ENCODE measurements at places on chromosomes 5 and 9.
A peak's percentile ranks its signal among the peaks of the same experiment; 100 is the strongest.

DNA sequence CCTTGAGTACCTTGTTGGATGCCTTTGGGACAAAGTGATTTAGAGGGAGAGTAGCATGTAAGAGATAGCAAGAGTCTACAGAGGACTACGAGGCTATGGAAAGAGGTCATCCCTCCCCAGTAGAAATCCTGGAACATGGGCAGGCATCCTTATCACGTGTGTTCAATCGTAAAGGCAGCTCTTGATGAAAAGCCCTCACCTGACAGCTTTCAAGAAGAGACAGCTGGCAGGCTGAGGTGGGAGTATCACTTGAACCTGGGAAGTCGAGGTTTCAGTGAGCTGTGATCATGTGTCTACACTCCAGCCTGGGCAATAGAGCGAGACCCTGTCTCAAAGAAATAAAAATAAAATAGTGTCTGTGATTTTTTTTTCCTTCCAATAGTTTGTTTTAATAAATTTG is 112.6 kb downstream of the PCSK5 start:
- DNase-seq, result no peak

GRCh38 chr9:128529191-128529590 is 23.2 kb upstream of the SPTAN1 start:
- DNase-seq, result no peak

- peak; percentile 80 for DNase-seq
These were observed 48.6 kb downstream of the RGS3 start for GRCh38 chr9:113511856-113512761.

DNA sequence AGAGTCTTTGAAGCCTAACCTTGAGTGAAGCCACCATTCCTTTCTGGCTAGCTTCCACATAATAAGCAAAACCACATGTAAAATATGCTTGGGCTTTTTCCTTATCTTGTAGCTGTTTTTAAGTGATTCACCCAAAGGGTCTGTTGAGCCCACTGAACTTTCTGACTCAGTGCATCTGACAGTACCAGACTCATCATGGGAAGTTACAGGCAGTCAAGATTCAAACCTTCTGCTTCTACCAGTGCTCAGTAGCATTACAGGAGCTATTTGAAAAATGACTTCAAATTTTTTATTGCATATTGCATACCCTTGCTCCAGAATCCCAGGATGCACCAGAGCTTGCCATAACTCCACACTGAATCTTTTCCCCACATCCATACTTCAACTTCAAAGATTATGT is 87.5 kb upstream of the PTPRD start:
- DNase-seq, result no peak

DNA sequence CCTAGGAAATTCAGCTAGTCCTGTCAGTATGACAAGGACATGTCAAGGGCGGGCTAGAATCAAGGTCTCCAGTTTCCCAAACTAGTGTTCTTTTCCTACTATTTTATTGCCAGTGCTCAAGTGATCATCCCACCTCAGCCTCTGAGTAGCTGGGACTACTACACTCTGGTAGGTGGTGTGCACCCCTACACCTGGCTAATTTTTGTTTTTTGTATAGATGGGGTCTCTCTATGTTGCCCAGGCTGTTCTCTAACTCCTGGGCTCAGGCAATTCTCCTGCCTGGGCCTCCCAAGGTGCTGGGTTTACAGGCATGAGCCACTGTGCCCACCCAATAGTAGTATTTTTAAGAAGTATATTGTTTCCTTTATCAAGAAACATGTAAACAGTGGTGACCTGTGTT is 54.0 kb downstream of the C9orf85 start:
- no peak for DNase-seq

DNA sequence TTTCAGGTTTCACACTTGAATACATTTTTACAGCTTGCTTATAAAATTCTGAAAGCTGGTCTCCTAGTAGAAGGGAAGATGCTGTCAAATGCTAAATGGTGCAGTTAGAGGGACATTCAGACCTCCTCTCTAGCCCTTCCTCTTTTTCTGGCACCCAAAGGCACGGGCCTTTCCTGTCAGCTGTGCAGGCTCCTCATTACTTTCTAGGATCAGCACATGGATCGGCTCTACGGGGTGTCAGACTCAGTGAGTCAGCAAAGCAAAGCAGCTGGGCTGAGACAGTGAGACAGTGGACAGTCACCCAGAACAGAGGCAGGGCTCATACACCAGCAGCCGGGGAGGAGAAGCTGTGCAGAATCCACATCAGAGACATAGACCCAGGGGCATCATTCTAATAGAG is 80.0 kb upstream of the TNC start:
- DNase-seq, result no peak

DNA sequence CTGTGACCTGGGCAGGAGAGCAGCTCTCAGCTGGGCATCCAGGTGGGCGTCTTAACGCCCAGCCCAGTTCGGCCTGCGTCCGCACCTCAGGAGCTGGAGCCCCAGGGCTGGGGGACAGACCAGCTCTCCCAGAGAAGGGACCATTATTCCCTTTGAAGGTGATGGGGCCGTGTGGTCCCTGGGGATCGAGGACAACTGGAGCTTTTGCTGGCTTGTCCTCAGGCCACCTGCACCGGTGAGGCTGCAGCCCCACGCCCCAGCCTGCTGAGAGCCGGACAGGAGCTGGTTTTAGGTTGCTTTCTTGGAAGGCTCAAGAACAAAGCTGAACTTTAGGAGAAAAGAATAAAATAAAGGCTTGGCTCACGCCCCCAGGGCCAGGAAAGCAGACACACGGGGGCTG is 40.9 kb downstream of the NACC2 start:
- DNase-seq, result no peak

GRCh38 chr5:179834120-179834519 is 13.4 kb downstream of the SQSTM1 start:
- DNase-seq, result no peak

DNA sequence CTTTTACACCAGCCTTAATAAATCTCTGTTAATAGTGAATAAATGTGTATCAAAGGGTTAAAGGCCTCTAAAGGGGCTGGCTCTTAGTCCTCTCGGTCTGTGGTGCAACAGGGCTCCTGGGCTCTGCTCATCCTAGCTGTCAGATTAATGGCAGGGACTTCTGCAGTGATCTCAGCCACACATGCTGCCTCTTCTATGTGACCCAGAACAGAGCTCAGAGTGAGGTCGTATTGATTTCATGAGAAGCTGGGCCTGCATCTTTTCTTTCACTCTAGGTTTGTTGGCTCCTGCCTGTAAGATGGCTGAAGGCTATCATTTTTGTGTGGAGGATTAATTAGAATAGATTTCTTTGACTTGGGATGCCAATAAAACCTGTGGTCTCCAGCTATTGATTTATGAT is 165.0 kb upstream of the GLRA1 start:
- no peak for DNase-seq

DNA sequence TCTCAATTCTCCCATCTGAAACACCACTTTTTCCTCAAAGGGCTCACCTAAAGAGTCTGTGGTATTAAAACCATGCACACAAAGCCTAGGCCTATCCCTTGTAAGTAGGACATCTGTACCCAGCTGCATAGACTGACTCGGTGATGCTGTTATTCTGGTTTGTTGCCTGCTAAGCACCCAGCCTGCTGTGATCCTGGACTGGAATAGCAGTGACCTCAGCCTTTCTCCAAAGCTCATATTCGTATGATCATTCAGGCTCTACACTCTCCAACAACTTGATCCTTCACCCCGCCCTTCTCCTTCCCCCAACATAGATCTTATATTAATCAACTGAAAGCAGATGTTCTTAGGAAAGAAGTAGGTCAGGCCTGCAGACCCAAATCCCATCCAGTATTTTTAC is 81.4 kb upstream of the WWC1 start:
- DNase-seq, result no peak

GRCh38 chr5:54534191-54535004 is 16.8 kb downstream of the SNX18 start:
- DNase-seq, result no peak

DNA sequence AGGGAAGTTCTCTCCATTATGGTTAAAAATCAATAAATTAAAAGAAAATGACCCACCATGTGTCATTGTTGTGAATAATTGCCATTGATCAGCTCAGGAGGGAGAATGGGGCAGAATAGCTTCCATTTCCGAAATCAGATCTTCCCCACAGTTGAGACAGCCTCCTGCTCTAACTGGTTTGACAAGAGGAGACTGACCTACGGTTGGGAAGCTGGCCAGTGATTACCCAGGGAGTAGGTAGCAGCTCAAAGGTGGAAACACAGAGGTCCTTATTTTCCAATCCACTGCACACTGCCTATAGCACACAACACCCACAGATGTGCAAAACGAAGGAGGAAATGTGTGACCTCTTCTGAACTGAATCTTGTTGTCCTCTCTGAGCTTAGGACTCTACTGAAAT is 69.0 kb upstream of the DAPK1 start:
- no peak for DNase-seq

DNA sequence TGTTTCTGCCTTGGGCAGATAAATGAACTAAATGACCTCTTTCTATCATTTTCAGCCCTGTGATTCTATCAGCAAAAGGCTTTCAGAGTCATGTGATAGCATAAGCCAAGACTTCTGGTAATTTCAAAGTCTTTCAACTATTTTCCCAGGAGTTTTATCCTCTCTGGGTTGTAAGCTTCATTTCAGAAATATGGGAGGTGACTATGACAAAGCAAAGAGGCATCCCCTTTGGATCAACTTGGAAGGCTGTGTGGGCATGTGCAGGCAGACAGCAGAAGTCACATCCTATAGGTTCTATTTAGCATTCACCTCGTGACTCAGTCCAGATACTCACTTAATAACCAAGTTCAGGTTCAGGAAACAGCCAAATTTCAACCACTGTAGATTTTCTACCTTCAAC is 149.0 kb upstream of the FST start:
- no peak for DNase-seq

DNA sequence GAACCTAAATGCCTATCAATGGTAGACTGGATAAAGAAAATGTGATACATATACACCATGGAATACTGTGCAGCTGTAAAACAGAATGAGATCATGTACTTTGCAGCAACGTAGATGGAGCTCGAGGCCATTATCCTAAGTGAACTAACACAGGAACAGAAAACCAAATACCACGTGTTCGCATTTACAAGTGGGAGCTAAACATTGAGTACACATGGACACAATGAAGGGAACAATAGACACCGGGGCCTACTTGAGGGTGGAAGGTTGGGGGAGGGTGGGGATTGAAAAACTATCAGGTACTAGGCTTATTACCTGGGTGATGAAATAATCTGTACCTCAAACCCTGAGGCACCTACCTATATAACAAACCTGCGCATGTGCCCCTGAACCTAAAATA is 22.4 kb upstream of the DEPDC1B start:
- DNase-seq, result no peak

GRCh38 chr5:107578051-107578635 is 92.6 kb downstream of the EFNA5 start:
- DNase-seq, result no peak

Measured in stimulated activated CD4-positive, alpha-beta T cell treated with anti-CD3 and anti-CD28 coated beads, Interleukin-1b, Interleukin-23, amount 100 ng/mL, for 48 hours (primary cell).